ENCODE measurements at places on chromosomes 13 and 19.

- no peak for DNase-seq
These were observed 1.2 kb upstream of the DCLK1 start for GRCh38 chr13:36132376-36132775.

DNA sequence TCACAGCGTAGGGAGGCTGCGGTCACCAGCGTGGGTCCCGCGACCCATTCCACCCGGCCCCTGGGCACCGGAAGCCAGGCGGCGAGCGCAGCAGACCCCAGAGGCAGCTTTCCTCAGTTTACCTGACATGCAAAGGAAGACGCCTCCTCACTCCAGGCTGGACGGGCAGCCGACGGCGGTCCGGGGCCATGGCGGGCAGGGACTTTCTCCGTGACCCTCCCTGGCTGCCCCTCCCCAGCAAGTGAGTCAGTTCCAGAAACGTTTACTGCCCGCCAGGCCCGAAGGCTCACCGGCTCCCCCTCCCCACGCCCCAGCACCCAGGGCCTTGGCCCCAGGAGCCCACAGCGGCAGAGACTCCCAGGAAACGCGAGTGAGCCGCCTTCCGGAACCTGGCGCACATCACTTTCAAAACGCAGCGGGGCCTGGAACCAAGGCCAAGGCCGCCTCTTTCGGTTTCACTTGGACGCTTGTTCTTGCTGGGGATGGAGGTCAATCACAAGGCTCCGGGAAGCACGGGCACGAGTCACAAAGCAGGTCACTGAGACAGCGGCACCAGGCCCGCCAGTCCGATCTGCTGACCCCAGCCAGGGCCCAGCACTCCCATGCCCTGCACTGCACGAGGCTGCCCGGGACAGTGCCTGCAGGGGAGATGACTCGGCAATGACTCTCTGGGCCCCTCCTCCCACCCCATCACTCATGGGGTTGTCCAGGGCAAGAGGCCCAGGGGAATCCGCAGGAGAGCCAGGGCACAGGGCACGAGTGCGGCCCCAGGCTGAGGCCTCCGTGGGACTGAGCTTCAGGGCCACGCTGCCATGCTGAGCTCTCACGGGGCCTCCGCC is 5.3 kb downstream of the SBNO2 start:
- no peak for DNase-seq

GRCh38 chr13:113065406-113066141 is 40.0 kb upstream of the F7 start:
- no peak for DNase-seq

DNA sequence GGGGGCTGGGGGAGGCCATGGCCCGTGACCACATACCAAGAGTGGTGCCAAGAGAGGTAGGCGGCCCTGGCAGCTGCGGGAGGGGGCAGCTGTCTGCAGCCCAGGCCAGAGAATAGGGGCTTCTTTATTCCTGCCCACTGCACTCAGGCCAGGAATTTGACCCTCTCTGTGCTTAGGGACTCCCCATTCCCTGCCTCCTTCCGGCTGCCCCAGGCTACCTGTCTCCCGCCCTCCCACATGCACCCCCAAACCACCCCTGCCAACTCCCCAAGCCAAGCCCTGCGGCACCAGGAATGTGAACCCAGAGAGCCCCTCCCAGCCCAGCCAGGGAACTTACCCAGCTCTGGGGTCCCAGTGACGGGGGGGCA is 687 bp downstream of the PLEKHA4 start:
- DNase-seq = no peak

GRCh38 chr13:48950501-48950875 is 25.2 kb upstream of the FNDC3A start:
- DNase-seq = no peak

DNA sequence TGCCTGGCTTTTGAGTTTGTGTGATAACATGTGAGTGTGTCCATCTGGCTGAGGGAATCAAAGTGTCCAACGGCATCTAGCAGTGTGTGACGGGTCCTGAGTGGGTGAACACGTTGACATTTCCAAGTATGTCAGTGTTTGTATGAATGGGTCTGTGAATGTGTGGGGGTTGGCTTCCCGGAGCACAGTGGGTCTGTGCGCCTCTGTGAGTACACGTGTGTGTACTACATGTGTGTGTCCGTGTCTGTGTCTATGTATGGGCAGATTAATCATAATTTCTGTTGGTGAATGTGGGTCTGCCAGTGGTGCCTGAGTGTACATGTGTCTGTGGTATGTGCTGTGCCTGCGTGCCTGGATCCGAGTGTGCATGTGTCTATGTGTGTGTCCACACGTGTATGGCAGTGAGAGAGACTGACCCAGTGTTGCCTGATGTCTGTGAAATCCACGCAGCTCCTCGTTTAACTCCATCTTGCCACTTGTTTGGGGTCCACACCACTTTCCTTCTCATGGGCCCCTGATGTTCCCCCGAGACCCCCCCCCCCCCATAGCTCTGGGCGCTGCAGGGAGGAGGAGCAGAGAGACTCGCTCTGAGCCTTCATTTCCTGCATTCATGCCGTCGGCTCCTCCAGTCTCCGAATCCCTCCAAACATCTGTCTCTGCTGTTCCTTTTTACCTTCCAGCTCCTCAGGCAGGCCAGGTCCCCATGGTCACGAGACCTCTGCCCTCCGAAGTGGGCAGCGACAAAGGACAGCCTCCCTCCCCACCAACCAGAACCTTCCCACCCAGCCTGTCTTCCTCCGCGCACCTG is 5.3 kb downstream of the CCDC8 start:
- no peak for DNase-seq

DNA sequence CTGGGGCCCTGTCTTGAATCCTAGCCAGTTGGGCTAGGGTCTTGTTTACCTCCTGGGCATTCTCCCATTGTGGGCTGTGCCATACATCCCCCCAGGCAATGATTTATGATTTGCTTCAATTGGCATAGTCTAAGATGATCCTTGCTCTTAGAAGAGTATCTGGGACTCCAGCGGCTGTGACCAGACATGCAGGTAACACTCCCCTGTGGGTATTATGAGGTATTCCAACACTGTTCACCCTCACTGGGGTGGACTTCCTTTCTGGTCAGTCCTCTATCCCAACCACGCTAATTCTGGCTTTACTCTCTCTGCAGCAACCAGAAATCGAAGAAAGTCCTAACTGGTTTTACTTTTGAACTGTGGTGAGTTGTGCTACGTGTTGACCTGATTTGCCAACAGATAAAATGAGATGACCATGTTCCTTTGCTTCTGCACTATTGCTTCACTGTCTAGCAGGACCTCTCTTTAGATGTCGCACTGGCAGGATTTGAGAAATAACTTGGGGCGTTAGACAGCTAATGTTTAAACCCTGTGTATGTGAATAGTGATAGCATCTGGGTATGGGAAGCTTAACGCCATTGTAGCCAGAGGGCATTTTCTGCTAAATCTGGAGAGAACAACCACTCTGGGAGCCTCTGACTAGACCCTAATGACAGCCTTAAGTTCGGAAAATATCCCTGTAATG is 6.7 kb upstream of the LRCH1 start:
- DNase-seq = no peak

DNA sequence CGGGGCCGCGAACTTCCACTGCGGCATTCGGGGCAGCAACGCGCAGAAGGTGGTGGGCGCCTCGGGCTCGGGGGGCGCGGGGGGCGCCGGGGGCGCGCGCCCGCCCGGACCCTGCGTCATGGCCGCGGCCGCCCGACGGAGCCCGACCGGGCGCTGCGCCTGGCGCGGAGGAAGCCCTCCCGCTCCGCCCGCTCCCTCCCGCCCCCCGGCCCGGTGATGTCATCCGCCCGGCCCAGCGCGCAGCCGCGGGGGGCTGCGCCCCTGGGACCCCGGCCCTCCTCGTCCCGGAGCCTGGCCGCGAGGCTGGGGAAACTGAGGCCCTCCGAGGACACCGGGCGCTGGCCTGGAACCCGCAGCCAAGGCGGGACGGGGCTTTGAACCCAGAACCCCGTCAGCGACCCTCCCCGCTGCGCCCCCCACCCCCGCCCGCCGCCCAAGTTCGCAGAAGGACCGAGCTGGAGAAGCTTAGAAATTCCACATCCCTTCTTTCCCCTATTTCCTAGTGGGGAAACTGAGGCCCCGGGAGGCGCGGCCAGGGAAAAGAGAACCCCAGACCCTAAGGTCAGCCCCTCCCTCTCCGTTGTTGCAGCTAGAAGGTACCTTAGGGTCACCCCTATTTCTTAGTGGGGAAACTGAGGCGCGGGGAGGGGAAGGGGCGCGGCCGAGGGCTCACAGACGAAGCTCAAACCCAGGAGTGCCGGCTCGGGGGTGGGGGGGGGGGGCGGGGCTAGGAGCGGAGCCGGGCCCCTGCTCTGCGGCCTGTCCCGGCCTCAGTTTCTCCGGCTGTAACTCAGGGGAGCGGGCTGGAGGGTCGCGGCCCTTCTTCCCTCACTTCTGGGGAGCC is at the start of gene SHC2:
Gene SHC2, minus strand, starts transcription at position 157 of the 844 bp plus-strand sequence. Its CDS starts 37 bp downstream, at position 120.
- DNase-seq = peak; percentile 88

Data from HuH-7.5 (cell line).